ENCODE measurements at places on chromosomes 1 and 21.

DNA sequence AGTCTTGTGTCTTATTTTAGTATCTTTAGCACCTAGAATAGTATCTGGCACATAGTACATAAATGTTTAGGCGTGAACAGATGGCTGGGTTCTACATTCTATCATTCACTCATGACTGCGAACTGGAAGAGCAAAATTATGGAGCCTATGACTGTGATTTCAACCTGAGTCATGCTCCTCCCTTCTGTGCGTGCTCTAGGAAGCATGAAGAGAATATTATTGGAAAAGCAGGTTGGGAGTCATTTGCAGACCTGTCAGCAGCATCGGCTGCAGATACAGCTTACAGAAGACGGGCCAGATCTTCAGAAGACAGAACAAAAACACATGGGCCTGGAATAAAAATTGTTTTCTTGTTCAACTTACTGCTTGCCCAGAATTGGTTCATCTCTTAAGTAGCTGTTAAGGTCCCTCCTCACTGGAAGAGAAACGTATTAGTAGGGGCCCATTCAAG lies 344.0 kb upstream of the USP24 start:
- DNase-seq, result no peak

- no peak for DNase-seq
Observed at GRCh38 chr1:59539961-59540681, 243.2 kb downstream of the FGGY start.

DNA sequence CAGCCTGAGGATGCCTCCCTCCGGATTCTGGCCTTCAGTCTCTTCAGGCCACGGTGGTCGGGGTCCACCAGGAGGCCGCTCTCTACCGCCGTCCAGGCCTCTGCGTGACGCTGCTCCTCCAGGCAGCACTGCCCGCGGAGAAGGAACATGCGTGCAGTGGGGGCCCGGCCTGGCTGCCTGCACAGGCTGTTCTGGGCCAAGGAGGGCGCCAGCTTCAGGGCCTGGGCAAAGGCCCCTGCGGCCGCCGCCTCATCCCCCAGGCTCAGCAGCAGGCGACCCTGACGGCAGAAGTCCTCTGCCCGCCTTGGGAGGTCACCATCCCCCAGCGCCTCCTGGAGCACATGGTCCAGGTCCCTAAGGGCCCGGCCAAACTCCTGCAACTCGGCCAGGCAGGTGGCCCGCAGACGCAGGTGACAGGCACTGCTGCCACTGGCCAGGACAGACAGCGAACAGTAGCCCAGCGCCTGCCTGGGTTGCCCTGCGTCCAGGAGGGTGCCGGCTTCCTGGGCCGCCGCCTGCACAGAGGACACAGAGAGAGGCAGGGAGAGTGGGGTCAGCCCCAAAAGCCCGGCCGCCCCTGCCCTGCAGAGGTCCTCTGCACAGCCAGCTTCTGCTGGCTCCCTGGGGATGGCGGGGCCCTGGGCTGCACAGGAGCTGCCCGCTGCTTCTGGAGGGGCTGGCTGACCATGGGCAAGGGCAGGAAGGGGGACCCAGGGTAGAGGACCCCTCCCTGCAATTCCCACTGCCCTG lies 8.7 kb upstream of the MMEL1 start:
- no peak for DNase-seq

- DNase-seq, result no peak
Observed at GRCh38 chr1:100769906-100770646, 50.5 kb downstream of the VCAM1 start.

DNA sequence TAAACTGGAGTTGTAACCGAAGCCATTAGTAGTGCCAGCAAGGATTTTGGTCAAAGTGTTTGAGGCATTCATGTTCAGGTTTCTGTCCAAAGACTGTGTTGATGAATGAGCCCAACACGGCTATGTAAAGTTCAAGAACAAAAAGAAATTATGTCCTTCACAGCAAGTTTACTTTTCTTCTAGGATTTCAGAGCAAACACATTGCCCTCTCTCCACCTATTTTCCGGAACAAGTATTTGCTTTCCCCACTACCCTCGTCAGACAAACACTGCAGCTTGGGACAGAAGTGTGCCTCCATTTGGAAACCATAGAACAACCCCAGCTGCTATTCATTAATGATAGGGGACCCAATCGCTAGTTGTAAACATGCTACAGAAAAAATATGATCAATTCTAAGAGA lies 151.4 kb upstream of the C1orf105 start:
- DNase-seq, result no peak

GRCh38 chr1:116334015-116334547 lies 39.0 kb upstream of the ATP1A1 start:
- no peak for DNase-seq

DNA sequence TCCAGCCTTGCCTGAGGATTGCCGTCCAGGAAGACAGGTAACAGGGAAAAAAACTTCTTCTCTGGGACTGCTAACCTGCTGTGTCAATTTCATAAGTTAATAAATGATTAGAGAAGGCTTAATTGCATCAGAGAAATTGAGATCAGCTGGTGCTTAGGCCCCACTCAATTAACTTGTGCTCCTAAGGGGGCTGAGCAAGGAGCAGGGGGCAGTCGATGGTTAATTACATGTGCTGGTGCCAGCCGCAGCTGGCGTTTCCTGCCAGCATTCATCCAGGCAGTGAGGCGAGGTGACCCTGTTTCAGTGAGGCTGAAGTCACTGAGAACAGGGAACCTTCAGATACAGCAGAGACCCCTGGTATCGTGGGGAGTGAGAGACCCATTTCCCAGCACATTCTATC lies 60.0 kb downstream of the FAM163A start:
- DNase-seq, result no peak

DNA sequence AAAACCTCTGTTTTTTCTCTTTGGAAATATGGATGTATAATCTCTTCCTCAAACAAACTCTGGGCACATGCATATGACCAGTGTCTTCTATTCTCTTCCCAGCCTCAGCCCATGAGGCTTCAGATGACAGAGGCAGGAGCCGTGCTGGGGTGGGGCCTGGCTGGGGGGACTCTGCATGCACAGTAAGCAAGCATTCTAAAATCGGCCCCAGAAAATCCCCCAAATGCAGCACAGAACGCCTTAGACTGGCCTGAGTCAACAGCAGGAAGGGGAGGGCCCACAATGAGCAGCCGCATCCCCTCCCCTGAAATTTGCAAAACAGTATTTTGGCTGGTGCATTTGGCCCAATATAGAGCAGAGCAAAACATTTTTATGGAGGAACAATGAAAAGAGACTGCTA lies 47.8 kb downstream of the ITPKB start:
- no peak for DNase-seq

GRCh38 chr1:222326006-222326709 lies 221.7 kb downstream of the HHIPL2 start:
- no peak for DNase-seq

- no peak for DNase-seq
Observed at GRCh38 chr1:42429603-42430002, 26.2 kb downstream of the ZMYND12 start.

DNA sequence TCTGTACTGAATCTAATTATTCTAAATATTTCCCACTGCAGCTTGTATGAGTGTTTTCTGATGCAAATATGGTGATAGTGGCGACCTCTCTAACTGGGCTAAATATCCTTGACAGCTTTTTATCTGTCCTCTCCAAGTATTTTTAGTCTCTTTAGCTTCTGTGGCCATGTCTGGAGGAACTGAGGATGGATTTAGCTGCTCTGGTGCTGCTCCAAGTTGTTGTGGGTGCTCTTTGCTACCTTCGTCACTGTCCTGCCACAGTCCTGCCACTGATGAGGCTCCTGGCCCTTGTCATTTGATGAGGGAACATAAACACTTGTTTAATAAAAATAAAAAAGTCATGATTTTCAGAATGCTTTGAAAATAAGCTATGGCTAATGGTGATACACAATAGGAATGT lies 15.9 kb downstream of the CAMTA1 start:
- DNase-seq, result no peak

DNA sequence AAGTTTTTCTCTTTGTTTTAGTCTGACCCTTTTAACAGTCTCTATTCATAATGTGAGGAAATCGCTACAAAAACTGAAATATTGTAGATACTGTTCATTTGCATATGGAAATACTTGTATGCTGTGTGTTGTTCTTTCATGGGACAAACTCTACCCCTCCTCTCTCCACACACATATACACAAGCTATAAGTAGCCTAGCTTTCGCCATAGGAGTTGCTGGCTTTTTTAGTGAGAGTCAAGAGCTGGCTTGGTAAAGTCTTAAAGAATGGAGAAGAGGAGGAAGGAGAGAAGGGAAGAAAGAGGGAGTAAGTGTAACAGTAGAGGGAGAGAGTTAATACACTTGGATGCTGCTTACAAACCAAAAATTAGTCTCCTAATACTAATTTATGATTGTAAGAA lies 115.6 kb downstream of the RABGAP1L start:
- no peak for DNase-seq

DNA sequence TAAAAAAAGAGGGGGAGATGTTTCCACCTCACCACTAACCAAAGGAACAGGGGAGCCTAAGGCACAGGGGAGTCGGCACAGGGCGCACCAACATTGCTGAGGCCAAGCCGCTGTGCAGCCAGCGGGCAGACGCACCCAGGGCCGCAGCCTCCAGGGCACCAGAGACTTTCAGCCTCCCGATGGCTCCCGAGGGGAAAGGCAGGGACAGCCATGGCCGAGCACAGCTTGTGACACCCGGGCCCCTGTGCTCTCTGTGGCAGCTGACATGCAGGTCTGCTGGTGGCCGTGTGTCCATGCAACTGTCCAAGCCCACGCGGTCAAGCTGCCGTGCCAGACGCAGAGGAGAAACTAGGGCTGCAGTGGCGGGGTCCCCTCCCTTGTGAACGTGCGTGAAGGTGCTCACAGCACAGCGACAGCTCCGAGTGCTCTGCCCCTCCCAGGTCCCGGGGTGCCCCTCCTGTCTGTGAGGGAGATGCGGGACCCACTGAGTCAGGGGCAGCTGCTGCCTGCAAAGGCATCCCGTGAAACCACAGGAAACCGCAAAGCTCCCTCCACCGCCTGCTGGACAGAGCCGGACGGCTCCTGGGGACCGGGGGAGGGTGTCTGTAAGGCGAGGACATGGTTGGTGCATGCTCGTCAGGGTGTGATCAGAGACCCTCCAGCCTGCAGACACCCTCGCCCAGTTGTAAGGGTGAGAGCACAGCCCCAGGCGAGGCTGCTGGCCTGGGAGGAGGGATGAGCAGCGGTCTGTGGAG lies 2.5 kb downstream of the KRTAP10-11 start:
- no peak for DNase-seq

- DNase-seq, result no peak
Observed at GRCh38 chr1:208174731-208175507, 69.3 kb downstream of the PLXNA2 start.

GRCh38 chr1:2962061-2962460 lies 59.2 kb upstream of the ACTRT2 start:
- DNase-seq, result no peak

DNA sequence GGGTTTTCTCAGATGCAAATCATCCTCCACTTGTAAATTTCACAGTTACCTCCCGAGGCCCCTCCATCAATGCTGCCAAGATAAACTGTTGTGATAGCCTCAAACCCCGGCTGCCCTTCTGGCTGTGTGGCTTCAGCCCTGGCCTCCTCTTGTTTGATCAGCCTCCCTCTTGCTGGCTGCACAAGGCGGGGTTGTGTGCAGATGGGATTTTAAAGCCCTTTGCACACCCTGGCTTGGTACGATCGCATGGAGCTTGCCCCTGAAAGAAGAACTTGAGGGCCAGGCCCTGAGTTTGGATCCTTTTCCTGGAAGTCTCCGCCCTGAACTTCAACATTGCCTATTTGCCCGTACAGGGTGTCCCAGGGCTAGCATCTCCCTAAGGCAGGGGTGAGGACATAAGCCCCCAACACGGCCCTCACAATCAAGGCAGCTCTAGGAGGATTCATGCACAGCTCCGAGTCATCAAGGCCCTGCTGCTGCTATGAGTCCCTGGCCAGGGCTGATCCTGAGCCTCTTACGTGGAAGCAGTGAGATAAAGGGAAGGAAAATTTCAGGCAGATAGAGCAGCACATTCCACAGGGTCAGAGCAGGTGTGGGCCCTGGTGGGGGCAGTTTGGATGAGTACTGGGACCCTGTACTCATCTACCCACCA lies 181.2 kb upstream of the VAMP3 start:
- no peak for DNase-seq

GRCh38 chr1:29444081-29444715 lies 207.9 kb downstream of the PTPRU start:
- no peak for DNase-seq

GRCh38 chr1:70044832-70045231 lies 160.5 kb downstream of the LRRC40 start:
- no peak for DNase-seq

DNA sequence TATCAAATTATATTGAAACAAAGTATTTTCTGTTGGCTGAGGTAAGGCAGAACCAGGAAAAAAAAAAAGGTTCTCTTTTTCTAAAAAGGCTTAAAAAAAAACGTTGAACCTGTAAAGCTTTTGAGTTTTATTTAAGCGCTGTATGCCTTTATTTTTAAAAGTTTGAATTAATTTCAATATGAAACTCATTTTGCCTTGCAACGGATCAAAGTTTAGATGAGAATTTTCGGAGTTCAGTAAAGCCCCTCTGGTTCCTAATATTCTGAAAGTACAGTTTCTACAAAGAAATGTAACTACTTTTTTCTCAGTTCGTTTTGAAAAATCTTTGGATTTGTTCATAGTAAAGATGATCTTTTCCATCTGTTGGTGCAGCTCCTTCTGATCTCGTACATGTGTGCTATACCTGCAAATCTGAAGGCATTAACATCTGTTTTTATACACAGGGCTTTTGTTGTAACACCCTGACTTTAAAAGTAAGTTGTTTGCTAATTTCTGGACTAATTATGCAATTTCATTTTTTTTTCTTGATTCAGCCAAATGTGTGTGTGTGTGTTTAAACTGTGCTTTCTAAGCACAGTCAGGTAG lies 1.7 kb downstream of the ZBTB18 start:
- no peak for DNase-seq

DNA sequence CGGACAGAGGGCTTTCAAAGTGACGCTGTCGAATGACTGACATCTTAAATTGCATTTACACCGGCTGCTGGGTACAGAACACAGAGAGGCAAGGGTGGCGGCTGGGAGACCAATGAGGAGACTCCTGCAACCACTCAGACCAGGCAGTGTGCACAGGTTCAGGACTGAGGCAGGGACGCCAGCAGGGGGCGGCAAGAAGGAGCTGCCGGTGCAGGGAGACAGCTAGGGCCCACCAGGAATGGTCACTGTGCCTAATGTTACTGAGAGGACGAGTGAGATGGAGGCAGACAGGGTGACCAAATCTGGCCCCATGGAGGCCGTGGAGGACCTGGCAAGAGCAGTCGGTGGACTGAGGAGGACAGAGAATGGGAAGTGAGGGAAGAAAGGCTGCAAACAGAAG lies 23.5 kb downstream of the GLIS1 start:
- DNase-seq, result peak; percentile 22

- peak; percentile 38 for DNase-seq
Observed at GRCh38 chr1:228515200-228515834, 28.1 kb downstream of the RNF187 start.
